Fibroblast of skin of abdomen (primary cell): ENCODE measurements at places on chromosomes 3 and 15.

DNA sequence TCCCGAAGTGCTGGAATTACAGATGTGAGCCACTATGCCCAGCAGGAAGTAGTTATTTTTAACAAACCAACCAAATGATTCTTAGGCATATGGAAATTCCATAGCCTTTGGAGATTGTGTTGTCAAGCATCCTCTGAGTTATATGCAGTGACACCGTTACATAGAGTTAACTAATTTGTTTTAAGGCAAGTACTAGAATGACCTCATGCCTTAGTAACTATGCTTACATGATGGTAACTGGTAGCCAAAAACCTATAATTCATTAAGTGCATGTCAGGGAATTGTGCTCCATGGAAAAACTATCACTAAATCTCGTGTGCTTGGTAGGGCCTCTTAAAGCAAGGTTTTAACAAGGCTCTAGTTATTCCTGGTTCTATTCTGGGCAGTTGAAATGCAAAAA lies 392.8 kb downstream of the TUSC7 start:
- DNase-seq, result peak; percentile 60

DNA sequence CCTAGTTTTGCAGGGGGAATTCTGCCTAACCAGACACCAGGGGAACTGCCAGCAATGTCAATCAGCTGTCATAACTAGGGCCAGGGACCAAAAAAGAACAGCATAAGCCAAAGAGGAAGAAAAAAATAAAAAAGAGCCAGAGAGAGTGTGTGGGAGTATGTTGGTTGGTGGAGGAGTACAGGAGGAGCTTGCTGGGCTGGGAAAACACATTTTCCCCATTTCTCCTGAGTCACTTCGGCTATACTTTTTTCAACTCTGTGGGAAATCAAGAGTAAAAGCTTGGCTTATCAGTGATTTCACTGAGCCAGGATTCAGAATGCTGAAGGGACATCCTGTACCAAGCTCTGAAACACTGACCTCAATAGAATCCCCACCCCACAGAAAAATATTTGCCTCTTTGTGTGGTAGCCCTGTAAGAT lies 144.7 kb upstream of the DPH6 start:
- peak; percentile 35 for DNase-seq

DNA sequence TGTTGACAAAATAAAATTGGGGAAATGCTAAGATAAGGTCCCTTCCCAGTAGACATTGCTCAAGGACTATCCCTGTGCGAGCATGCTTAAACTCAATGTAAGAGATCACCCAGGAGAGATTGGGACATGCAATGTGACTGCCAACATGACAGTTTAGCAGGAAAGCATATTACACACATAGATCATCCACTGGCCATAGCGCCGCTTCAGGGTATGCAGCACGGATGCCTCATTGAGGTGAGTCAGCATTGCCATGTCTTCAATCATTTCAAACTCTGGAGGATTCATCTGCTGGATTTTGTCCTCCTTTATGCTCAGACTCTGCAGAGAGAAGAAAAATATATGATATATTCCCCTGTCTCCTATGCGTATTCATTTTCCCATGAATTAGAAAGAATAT lies 8.9 kb downstream of the MYH15 start:
- DNase-seq, result no peak

DNA sequence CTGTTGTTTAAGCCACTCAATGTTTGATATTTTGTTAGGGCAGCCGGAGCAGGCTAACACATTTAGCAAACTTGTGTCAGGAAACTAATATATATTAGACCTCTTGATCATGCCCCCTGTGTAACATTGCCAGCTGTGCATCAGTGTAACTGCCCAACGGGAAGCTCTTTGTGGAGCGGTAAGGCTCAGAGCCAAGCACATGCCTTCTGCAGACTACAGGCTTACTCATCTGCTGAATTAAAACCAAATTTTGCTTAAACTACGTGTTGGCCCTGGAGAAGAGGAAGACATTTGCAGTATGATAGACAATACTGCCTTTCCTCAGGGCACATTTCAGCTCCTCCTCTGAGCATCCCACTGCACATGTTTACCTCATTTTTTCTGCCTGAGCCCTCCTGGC lies 50.5 kb upstream of the KCNMB2 start:
- DNase-seq, result peak; percentile 91

DNA sequence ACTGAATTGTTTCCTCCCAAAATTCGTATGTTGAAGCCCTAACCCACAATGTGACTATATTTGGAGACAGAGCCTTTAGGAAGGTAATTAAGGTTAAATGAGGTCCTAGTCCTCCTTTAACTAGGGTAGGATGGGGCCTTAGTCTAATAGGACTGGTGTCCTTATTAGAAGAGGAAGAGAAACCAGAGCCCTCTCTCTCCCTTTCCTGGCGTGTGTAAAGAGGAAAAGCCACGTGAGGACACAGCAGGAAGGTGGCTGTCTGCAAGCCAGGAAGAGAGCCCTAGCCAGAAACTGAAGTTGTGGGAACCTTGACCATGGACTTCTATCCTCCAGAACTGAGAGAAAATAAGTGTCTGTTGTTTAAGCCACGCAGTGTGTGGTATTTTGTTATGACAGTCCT lies 94.3 kb downstream of the OXNAD1 start:
- DNase-seq, result no peak

GRCh38 chr3:183438735-183439134 lies 10.3 kb upstream of the MCF2L2 start:
- no peak for DNase-seq

DNA sequence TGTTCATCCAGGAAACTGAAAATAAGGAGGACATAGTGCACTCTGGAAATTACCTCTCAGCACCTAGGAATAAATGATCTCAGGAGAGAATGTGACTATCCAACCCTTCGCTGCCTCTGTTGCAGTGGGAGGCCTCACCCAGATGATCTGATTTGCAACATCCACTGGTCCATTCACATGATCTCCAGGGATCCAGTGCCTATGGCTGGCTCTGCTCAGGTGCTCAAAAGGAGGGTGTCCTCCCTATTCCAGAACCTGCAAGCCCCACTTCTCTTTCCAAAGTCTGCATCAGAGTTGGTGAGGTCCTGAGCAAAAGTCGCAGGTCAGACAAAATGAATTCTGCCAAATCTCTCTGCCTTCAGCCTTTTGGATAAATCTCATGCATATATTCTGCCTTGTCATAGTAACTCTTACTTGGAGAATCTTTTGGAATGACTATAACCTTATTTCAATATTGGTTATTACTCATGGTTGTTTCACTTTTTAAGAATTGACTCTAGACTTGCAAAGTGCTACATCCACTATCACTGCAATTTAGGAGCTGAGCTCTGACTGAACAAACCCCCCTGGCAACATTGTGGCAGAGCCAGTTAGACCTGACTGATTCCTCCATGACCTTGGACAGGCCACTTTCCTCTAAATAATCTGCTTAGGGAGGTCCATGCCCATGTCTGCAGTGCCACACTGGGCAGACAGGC lies 295.1 kb downstream of the EPHB1 start:
- no peak for DNase-seq

GRCh38 chr3:35141406-35141805 lies 497.9 kb upstream of the ARPP21 start:
- no peak for DNase-seq

DNA sequence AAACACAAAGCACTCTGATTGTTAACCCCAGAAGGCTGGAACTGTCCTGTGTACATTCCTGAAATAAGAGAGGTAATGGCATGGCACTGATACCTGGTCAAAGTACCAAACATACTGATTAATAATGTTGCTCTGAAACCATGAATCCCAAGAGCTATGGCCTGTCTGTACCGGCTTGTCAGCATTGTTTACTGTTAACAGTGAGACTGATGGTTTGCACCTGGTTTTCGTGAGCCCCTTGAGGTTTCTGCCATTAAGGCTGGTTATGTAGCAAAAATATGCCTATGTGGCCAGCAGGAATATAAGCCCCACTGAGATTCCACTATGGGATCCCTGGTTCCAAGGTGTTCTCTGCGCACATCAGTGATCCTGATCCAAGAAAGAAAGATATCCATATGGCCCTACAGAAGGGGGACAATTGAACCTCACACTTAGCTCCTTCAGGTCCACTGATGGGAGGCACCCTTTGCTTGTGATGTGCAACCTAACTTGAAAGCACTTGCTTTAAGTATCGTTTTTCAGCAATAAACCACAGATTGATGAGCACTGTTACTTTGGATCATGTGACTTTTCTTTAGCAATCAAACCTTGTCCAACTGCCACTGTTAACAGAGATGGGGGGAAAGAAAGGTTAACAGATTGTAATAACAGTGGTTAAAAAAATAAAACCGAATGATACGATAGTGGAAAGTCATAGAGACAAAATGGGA lies 65.2 kb downstream of the TBL1XR1 start:
- DNase-seq, result no peak

DNA sequence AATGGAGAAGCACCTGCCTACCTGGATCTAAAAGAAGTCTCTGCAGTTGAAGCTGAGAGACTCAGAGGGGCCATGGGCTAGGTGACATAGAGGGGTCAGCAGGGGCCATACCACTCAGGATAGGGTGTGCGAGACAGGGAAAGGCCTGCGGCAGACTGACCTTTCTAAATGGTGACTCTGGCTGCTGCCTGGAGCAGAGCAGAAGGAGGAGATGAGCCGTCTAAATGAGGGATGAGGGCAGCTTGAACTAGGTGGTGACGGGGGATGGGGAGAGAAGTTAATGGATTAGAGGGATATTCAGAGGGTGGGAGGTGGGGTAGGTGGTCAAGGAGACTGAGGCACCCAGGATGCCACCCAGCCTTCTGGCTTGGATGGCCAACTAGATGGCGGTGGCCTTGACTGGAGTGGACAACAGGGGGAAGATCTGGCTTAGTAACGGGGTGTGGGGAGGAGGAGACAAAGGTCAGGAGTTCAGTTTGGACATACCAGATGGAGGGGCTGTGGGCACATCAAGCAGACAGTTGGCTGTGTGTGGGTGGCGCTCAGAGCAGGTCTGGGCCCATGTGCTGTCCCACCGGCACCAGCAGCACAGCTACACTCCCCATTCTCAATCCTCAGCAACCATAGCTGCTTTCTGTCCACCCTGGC lies 3.2 kb upstream of the ITIH1 start:
- DNase-seq, result no peak

- no peak for DNase-seq
These were observed 10.1 kb downstream of the LCTL start for GRCh38 chr15:66555685-66556084.

GRCh38 chr3:151673974-151674373 lies 59.8 kb upstream of the AADACL2 start:
- DNase-seq, result no peak
